ENCODE measurements at places on chromosomes 13 and 19.

GRCh38 chr19:18504886-18505610 is 16.8 kb downstream of the ELL start:
- DNase-seq: no peak

DNA sequence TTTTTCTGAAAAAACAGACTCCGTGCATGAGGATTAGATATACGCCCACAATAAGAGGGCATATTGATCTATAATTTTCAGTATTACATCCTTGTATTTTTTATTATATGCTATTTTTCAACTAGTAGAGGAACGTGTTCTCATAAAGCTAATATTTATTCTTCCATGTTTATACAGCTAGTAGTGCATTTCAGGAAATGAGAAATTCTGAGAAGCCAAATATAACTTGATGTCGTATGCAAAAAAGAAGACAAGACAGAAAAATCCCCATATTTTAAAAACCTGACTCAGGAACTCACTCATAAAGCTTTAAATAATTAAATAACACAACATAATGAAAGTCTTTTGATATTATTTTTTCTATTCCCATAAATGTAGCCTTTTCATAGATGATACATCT is 308.6 kb downstream of the ENOX1 start:
- no peak for DNase-seq

- DNase-seq: no peak
These were observed 17.7 kb downstream of the NUMBL start for GRCh38 chr19:40672573-40673299.

GRCh38 chr13:68257111-68257842 is 1027.1 kb upstream of the PCDH9 start:
- DNase-seq: no peak

DNA sequence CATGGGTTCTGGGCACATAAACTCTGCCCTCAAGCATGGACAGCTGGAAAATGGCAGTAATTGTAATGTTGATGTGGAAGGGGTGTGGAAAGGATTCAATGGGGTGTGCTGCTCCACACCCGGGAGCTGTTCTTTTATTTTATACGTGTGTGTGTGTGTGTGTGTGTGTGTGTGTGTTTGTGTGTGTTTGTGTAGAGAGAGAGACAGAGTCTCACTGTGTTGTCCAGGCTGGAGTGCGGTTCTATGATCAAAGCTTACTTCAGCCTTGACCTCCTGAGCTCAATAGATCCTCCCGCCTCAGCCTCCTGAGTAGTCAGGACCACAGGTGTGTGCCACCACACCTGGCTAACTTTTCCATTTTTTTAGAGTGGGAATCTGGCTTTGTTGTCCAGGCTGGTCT is 2.8 kb downstream of the MRPS12 start:
- no peak for DNase-seq

GRCh38 chr13:40671956-40672764 is 5.7 kb upstream of the FOXO1 start:
- no peak for DNase-seq

- DNase-seq: no peak
These were observed 485.1 kb downstream of the FOXO1 start for GRCh38 chr13:40181203-40181845.

DNA sequence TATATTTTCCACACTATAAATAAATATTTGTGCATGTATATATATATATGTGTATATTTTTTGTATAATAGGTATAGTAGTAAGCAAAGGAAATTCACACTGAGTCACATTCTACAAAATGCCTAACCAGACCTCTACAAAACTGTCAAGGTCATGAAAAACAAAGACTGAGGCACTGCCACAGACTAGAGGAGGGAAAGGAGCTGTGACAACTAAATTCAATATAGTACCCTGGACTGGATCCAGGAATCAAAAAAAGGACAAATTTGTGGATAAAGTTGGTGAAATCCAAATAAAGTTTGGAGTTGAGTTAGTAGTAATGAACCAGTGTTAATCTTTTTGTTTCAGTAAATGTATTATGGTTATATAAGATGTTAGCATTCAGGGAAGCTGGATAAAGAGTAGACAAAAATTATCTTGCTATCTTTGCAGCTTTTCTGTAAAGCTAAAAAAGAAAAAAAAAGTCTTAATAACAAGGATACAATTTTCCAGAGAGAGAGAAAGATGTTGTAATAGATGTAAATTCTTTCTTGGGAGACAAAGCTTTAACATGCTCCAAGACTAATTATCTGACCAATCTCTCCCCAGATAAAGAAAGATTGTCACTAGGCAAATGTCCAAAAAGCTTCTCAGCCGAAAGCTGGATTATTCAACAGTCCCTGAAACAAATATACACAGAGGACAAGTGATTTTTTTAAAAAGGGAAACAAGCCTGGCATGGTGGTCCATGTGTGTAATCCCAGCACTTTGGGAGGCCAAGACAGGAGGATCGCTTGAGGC is 19.1 kb downstream of the SYDE1 start:
- DNase-seq: no peak

GRCh38 chr13:113061796-113062425 is 43.7 kb upstream of the F7 start:
- DNase-seq: no peak

GRCh38 chr13:64688893-64689677 is 2541.1 kb downstream of the PCDH9 start:
- DNase-seq: no peak

- no peak for DNase-seq
These were observed 63.4 kb downstream of the KCTD12 start for GRCh38 chr13:76822698-76823267.

DNA sequence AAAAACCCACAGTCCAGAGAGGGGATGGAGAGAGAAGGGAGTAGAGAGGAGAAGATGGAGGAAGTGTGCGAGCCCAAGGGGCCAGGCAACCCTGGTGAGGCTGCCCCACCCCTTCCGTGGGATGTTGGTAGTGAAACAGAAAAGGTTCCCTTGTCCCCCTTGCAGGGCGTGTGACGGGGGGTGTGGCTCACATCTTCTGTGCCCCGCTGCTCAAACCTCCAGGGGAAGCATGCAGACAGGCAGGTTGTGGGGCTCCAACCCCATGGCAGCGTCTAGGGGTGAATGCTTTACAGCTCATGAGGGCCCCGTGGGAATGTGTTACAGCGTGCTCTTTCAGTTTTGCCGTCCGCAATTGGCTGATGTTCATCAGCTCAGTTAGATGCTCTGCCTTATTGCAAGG is 14.7 kb upstream of the EVI5L start:
- DNase-seq: no peak

- no peak for DNase-seq
These were observed 10.5 kb upstream of the HNRNPUL1 start for GRCh38 chr19:41253660-41254059.

- no peak for DNase-seq
These were observed 22.0 kb upstream of the CD177 start for GRCh38 chr19:43331435-43332010.

- no peak for DNase-seq
These were observed 11.5 kb upstream of the OXGR1 start for GRCh38 chr13:97005625-97006262.

DNA sequence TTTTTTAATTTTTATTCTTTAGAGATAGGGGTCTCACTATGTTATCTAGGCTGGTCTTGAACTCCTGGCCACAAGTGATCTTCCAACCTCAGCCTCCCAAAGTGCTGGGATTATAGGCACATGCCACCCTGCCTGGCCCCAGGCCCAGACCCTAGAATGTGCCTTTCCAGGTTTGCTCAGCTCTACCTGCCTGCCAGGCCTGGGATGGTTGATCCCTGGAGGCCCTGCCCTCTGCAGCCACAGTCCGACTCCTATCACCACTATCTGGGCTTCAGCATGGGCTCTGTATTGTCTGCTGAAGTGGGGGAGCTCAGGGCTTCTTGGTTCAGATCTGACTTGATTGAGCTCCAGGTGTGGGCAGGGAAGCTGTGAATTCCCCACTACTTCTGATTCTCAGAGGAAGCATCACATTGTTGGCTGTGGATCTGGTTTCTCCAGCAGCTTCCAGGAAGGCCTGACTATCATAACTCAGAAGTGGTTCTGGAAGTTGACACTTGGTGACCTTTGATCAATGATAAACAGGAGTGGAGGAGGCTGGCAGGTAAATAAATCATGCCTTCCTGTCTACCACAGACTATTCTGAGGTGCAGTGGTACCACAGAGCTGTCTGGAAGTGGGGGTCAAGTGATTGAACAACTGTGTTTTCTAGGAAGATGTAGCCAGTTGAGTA is 71.9 kb downstream of the OLFM4 start:
- no peak for DNase-seq

GRCh38 chr19:3359015-3359918 is 7.1 kb upstream of the NFIC start:
- DNase-seq: no peak

- no peak for DNase-seq
These were observed 13.4 kb upstream of the TUBGCP3 start for GRCh38 chr13:112601371-112601770.

GRCh38 chr13:95176611-95177259 is 124.5 kb downstream of the ABCC4 start:
- DNase-seq: no peak

DNA sequence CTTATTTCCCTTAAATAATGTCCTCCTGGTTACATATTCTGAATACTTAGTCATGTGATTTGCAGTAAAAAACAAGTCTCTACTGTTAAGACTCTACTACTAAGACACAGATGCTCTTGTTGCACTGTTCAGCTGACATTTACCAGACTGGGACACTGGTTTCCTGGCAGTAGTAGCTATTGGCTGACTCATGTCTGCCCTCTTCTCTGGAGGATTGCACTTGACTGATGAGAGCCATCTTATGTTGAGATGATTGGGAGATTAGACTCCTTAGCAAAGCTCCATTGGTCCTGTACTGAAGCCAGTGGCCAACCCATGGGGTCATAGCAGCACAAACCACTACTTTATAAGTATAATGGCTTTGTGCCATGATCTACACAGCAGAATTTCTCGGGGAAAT is 1672.6 kb upstream of the PCDH20 start:
- no peak for DNase-seq

DNA sequence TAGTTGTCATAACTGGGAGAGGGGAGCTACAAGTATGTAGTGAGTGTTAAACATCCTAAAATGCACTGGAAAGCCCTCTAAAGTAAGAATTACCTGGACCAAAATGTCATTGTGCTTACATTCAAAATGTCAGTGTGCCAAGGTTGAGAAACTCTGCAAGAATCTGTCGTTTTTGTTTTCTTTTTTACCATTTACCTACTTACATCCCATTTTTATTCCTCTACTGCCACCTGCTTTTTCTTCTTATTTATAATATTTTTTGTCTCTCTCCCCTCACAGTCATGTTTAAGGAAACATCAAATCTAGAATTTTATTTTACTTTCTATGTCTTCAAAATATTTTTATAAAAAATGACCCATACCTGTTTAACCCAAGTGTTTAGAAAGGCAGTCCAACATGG is 226.4 kb downstream of the PCDH17 start:
- DNase-seq: no peak

DNA sequence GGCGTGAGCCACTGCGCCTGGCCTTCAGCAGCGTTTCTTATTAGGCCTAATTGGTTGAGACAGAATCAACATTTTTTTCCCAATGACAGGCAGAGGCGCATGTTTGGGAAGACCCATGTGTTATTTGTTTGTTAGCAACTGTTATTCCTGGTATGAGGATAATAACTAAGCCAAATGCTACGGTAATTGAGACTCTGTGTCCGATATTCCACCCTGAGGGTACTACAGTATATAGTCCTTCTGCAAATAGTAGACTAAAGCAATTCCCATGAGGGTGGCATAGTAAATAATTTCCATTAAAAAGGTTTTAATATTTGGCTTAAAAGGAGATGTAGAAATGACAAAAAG is 18.4 kb upstream of the CCL25 start:
- no peak for DNase-seq

DNA sequence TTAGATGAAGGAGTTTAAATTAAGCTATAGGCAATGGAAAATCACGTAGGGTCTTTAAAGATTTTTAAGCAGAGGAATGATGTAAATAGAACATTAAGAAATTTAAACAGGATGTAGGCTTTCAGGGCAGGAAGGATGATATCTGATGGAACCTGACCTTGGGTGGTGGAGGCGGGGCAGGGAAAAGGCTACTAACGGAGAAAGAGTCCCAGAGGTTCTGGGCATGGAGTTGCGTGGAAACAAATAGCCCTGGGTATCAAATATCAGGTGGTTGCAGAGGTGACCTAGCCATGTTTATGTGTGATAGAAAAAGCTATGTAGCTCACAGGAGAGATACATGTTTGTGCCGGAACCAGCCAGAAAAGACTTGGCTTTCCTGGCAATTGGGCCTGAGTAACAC is 7.8 kb upstream of the CDK8 start:
- no peak for DNase-seq

DNA sequence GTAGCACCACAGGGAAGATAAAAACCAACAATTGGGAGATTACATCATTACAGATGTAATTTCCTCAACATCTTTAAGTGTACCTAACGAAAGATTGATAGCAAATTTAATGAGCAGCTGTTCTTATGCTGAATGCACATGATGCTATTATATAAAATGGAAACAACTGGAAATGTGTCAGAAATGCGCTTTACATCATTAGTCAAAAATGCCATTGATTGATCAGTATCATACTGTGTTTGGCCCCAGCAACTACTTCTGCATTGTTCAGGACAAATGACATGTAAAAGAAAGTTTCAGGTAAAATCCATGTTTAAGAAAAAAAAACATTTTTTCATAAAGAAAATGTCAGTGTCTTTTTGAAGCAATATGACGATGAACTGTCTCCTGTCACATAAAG is 625.5 kb upstream of the MIR17HG start:
- DNase-seq: no peak

GRCh38 chr19:11452620-11453310 is 17.3 kb downstream of the PRKCSH start:
- DNase-seq: no peak

- no peak for DNase-seq
These were observed 25.7 kb downstream of the DIAPH3 start for GRCh38 chr13:60137911-60138560.

GRCh38 chr13:31409678-31410356 is 210.0 kb downstream of the B3GLCT start:
- no peak for DNase-seq

- no peak for DNase-seq
These were observed 62.4 kb downstream of the TEX29 start for GRCh38 chr13:111382877-111383276.
